Stimulated activated CD8-positive, alpha-beta memory T cell treated with anti-CD3 and anti-CD28 coated beads, Interleukin-12 subunit alpha, Interleukin-12 subunit beta, amount 100 ng/mL, for 4 hours (primary cell): ENCODE measurements at places on chromosomes 1 and 21.

DNA sequence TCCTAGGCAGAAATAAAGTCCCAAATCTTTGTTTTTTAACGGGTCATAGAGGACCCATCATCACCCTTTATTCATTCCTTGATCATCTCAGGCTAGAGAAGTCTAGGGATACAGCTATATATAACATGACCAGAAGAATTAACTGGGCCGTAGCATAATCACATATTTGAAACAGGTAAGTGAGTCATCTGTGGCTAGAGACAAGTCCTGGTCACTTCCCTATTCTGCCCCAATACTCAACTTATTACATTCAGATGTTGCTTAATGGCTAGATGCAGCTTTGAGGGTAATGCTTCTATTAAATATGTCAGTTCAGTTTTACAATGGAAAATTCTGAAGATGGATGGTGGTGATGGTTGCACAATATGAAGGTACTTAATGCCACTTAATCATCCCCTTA is 47.0 kb downstream of the EXO1 start:
- no peak for DNase-seq

DNA sequence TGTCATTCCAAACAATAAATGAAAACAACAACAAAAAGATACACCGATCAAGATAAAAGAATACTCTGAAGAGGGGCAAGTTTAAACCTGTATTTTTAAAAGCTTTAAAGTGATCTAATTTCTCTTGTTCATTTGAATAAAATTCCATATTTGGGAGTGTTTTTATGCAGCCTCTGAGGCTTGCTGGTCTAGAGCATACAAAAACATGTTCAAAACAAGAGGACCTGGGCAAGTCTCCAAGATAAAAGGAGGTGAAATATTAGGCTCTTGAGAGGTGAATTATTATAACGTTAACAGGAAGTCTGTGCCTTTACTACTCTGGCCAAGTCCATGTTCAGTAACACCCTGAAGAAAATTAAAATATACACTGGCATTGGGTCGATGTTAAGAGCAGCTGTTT is 20.1 kb downstream of the URB1 start:
- DNase-seq = no peak

GRCh38 chr1:160911441-160911840 is 26.5 kb upstream of the ITLN1 start:
- DNase-seq = no peak

DNA sequence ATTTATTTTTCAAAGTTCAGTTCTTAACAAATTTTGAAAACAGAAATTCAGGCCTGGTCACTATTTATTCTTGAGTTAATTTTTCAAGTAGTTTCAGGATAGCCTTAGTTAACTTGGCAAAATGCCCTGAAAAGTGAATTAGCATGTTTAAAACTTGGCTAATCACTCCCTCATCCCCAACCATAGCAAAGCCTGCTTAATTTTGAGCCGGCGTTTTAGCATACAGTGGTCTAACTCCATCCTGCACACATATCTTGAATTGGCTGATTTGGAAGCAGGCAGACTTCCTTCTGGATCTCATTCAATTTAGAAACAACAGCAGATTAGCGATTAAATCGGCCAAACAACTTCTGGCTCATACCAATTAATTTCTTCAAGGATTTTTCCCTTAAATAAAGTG is 439.2 kb downstream of the PTBP2 start:
- DNase-seq = no peak

DNA sequence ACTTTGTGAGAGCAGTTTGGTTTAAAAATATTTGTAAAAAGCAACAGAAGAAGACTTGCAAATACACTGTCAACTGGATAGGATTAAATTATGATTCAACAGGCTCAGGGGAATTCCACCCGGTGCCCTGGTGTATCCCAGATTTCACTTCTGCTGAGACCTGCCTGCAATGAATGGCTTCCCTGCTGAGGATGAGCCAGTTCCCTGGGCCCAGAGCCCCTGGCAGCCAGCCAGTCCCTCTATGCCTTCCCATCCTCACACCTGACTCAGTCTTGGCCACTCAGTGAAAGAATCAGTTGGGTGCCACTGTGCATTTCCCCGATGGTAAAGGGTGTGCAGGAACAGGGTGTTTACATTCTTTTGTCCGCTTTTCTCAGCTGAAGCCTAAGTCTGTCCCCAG is 64.4 kb downstream of the KCTD3 start:
- DNase-seq = no peak

- DNase-seq = no peak
These were observed 152.6 kb downstream of the ETS2 start for GRCh38 chr21:38958323-38958705.

DNA sequence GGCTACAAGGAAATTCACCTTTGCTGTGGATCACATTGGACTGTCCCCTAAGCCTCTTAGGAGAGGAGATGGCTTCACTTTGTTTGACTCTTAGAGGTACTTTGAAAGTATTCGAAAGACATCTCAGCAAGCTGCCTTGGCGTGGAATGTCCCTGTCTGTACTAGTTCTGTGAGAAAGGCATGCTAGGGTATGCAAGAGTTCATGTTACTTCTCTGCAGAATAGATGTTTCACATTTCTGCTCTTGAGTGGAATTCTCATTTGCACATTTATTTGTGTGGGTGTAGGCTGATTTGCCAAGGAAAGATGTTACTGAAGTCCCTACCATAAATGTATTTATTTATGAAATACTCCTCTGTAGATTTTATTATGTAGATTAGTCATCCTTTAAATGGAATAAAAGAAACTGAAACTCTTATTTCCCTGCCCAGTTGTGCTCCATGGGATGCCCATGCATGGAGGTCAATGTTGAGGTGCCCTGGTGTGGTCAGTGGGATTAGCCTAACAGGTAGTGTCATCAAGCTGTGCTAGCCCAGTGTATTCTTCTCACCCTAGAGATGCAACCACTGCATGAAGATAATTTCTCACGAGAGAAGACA is 13.8 kb downstream of the MIA3 start:
- DNase-seq = no peak

- no peak for DNase-seq
These were observed 26.7 kb upstream of the CYP4X1 start for GRCh38 chr1:46996659-46997281.

GRCh38 chr1:232810856-232811255 is 5.6 kb downstream of the MAP10 start:
- DNase-seq = no peak

GRCh38 chr1:172452536-172453152 is 8.8 kb upstream of the PIGC start:
- DNase-seq = no peak

- DNase-seq = no peak
These were observed 417.9 kb downstream of the MATN1 start for GRCh38 chr1:30305519-30305918.
